Stimulated activated naive CD8-positive, alpha-beta T cell treated with anti-CD3 and anti-CD28 coated beads, Interleukin-15, amount 100 ng/mL, for 72 hours (primary cell): ENCODE measurements at places on chromosomes 16 and 17.

GRCh38 chr17:21361020-21361809, 14.9 kb upstream of the KCNJ12 start:
- DNase-seq: no peak

GRCh38 chr16:629185-629832, 1.5 kb upstream of the WFIKKN1 start:
- DNase-seq: no peak

DNA sequence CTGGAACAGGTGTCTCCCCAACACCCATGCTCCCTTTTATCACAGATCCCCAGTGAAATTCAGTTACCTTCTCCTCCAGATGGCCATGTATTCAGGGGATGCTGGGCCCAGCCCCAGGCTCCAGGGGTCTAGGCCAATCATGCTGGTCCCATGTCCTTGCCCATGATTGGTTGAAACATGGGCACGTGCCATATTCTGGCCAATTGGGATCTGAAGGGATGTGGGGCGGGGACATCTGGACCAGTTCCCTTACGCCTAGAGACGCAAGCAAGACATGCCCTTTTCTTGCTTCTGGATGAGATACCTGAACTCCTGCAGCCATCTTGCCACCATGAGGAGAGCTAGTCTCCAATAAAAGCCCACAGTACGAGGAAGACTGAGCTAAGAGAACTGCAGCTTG, 31.0 kb upstream of the ST6GALNAC1 start:
- DNase-seq: no peak

DNA sequence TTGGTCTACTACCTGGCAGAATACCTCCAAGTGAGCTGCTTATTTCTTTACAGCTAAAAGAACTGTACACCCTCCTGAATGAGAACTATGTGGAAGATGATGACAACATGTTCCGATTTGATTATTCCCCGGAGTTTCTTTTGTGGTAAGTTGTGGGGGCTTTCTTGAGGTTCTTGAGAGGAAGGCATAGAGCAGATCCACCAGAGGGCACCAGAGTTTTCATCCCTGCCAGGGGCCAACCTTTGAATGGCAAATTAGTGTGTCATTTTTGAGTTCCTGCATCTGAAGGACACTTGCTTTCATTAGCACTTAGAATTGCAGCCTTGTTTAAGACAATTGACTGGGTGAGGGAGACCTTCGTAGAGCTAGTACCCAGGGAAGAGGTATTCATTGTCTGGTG, 35.0 kb downstream of the NMT1 start:
- no peak for DNase-seq

GRCh38 chr17:60508384-60508980, 17.6 kb downstream of the APPBP2 start:
- no peak for DNase-seq

- DNase-seq: no peak
Observed at GRCh38 chr17:57975044-57975443, 13.0 kb downstream of the VEZF1 start.

DNA sequence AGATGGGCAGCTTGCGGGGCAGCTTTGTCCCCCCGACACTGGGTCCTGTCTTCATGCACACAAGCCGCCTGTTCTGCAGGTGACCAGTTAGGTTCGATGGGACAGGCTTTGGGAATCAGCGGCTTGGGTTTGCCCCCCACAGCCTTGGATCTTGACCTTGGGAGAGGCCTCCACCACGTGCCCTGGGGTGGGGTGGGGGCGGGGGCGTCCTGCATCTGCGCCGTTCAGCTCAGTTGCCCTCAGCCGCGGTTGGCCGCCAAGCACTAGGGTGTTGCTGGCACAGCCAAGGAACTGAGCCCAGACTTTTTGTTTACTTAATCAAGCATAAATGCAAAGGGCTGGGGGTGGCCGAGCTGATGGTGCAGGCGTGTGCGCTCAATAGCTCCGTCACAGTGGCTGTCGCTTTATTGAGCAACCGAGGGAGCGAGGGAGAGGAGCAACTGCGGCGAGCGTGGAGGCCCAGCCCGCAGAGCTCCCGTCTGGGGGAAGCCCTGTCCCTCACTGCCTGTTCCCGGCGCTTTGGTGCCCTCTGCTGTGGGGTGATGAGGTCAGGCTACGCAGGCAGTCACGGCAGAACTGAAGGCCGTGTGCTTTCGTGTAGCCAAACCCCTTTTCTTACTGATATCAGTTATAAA, 33.9 kb downstream of the JPH3 start:
- DNase-seq: peak; percentile 84

DNA sequence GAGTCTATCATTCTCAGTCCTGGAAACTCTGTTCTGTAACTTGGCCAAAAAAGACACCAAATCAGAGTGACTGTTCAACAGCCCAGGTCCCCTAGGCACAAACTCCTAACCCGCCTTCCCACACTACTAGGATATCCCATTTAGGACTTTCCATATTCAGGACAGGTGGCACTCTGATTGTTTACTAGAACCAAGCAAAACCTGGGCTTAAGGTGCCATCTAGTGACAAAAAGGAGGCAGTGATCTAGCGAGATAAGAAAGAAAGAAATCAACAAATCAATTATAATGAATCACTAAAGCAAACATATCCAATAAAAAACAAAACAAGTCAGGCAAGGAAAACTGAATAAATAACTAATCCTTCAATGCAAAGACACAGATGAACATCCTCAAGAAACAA, 203.9 kb downstream of the CEP112 start:
- DNase-seq: no peak

GRCh38 chr17:11816409-11816808, 180.9 kb downstream of the ZNF18 start:
- DNase-seq: no peak

DNA sequence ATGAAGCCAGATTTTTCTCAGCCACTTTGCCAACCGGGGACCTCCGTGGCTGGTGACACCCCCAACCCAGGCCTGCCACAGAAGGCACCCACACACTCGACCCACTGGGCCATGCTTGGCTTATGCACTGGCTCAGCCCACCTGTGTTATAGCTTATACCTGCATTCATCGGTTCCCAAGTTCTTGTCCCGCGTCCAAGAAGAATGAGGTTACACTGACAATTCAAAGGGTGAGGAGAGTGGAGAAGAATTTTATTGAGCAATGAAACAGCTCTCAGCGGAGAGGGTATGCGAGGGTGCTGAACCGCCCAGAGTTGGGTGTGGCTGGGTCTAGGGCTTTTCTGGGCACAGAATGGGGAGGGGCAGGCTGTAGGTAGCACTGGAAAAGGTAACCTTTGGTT, 22.2 kb upstream of the CDH15 start:
- DNase-seq: no peak

- no peak for DNase-seq
Observed at GRCh38 chr17:877630-878029, 95.5 kb downstream of the MRM3 start.

- no peak for DNase-seq
Observed at GRCh38 chr16:10708969-10709368, 14.2 kb upstream of the TEKT5 start.

GRCh38 chr16:8905168-8905762, 23.1 kb downstream of the LITAFD start:
- no peak for DNase-seq

DNA sequence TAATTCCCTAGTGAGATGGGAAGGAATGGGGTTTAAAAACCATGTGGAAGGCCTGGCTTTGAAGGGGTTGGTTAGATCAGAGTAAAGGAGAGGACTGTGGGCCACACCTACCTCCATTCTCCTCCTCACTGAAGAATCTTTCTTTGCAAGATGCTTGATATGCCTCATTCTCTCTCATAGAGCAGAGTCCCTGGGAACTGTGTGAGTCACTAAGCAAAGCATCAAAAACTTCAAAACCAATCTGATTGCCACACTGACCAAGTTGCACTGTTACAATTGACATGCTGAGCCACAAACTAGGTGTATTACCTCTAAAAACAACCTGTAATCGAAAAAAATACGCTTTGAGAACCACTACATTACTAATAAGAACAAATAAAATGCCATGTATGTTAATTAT, 2.0 kb downstream of the TUBD1 start:
- DNase-seq: no peak

GRCh38 chr16:28986492-28986891, 1.6 kb downstream of the LAT start:
- DNase-seq: no peak

- DNase-seq: peak; percentile 53
Observed at GRCh38 chr16:79278506-79278905, 322.0 kb downstream of the MAF start.
